ENCODE measurements at places on chromosomes 7 and 10. TPM values are rescaled to one million over a fixed set of nuclear protein-coding genes. Genes with fewer than 3 reads are reported as not detected.

GRCh38 chr7:6160191-6160623, 112.2 kb downstream of the CYTH3 start:
- peak; percentile 68 for DNase-seq

DNA sequence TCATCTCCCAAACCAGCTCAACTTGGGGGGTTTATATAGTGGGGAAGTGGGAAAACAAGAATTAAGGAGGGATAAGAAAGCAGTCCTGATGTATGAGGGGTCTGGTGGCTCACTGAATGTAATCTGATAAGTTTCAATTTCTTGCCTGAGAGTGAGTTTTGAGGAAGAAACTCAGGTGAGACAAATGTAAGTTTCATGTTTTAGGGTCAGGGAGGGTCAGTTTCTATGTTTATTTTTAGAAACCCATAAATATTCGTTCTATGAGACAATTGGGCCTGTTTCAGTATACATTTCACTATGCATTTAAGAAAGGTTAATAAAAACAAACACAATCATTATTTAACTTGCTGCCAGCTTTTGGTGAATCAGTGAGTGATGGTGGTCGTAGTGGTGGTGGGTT, 128.0 kb upstream of the MBL2 start:
- no peak for DNase-seq

DNA sequence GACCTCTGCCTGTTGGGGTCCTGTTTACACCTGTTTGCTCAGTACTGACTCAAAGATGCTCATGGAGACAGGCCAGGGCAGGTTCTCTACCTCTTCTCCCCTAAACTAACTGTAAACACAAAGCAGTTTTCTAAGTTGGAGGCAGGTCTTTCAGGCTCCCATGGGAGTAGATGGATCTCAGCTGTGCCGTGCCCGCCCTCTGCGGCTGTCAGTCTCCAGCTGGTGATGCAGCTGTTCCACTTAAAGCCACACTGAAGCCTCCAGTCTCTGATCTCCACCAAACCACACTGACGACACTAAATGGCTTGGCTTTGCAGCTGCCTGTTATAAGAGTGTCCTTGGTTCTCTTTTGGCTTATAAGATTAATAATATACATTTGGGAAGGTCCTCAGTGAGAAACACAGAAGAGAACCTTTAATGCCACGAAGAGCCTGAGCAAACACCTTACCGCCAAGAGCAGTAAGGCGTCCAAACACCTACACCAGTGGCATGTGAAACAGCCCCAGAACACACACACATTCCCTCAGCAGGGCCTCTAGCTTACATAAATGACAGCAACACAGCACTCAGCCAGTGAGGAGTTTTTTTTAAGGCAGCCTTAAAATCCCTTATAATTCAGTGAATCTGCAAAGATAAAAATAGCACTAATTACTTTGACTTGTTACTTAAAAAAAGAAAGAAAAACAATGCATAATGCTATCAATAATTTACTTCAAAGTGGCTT, 60.4 kb upstream of the KCNIP2 start:
- DNase-seq: no peak

DNA sequence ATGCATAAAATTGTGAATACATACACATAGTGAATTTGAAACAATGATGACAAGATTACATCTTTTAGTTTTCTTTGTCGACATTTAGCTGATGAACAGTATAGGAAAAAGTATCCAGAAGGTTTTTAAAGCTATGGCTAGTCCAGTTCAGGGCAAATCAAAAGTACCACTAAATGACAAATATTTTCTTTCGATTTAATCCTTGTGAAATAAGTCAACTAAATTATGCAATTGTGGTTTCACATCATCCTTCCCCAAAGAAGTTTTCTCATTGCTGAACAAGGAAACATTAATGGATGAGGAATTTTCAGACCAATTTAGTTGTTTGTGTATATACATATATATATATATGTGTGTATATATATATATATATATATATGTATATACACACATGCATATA, 774.0 kb downstream of the DNAJB9 start:
- DNase-seq: no peak

DNA sequence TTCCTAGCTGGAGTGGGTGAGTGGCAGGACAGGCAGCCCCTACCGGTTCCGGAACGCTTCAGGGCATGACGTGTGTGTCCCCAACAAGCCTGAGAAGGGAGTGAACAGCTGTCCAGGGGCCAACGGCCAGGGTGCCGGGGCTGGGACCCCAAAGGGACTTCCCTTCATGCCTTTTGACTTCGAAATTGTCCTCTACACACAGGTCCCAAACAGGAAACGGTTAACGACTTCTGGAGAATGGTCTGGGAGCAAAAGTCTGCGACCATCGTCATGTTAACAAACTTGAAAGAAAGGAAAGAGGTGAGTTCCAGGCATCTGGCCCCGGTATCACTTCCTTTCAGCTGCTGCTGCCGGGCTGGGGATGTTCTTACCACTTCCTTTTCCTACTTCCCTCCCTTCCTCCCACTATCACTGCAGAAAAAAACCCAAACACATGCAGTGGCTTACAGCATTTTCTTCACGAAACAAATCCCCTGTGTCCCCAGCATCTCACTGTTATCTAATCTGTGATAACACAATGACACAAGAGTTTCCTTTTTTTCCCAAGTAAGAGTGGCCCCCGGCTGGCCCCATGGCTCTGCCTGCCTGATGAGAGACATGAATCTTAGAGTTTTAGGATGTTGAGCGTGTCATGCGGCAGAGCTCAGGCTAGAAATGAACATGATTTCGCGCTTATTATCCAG, 63.2 kb downstream of the MKI67 start:
- DNase-seq: no peak

DNA sequence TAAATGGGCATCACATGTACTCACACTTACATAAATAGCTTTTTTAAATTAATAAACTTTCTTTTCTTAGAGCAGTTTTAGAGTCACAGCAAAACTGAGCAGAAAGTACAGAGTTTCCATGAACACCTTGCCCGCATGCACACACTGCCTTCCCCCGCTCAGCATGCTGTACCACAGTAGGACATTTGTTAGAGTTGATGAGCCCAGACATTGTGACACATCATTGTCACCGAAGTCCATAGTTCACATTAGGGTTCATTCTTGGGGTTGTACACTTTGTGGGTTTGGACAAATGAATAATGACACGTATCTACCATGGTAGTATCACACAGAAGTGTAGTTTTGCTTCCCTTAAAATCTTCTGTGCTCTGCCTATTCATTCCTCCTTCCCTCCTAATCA, 23.7 kb downstream of the UBN2 start:
- DNase-seq: no peak

DNA sequence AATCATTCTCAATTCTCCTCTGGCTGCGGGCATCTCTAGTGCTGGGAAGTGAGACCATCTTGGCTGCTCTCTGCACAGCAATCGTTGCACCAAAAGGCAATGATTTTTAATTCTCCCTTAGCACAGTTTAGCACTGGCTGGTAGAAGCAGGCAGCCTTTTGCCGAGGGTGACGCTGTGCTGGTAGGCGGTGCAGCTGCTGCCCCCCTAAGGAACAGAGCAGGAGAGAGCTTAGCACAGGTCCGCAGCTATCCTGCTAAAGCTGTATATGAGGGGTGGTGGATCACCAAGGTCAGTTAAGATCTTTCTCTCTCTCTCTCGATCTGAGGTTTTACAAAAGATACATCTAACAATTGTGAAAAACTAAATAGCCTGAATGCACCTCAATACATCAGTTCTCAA, 390.1 kb downstream of the GATA3 start:
- no peak for DNase-seq

DNA sequence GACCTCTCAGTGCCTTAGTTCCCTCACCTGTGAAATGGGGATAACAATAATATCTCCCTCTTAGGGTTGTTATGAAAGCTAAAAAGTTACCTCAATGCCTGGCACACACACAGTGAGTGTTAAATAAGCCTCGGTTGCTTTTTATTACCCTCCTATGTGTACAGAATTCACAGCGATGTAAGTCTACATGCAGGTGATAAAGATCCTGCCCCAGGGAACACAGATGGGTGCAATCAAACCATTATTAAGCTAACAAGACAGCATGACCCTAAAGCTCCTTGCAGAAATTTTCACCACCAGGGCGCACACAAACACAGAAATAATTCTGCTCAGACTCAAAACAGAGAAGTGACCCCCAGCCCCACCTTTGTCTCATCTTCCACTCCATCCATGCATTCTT, 261.9 kb downstream of the SNX10 start:
- no peak for DNase-seq

DNA sequence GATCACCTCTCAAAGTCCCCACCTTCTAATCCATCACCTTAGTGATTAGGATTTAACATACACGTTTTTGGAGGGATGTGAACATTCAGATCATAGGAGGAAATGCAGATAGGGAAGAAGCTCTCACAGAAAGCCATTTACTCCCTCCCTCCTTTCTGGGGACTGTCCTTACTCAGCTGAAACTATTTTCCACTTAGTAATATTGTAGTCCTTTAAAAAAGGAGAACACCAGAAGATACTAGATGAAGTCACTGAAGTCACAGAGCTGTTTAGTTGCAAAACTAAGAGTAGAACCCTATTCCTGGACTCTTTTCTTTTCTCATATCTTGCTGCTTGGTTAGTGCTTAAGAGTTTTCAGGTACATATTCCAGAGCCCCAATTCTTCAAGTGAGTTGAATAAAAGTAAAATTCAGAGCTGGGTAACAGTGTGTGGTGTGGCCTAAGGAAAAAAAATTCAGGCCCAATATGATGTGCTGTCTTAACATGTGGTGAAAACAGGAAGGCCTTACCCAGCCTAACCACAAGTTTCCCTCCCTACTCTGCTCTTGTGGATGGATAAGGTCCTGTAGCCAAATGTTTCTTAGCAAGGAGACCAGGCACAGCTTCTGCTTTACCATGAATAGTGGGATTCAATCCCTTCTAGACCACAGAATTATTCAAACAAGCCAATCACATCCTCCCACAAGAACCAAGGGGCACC, 135.7 kb downstream of the INHBA start:
- DNase-seq: no peak

DNA sequence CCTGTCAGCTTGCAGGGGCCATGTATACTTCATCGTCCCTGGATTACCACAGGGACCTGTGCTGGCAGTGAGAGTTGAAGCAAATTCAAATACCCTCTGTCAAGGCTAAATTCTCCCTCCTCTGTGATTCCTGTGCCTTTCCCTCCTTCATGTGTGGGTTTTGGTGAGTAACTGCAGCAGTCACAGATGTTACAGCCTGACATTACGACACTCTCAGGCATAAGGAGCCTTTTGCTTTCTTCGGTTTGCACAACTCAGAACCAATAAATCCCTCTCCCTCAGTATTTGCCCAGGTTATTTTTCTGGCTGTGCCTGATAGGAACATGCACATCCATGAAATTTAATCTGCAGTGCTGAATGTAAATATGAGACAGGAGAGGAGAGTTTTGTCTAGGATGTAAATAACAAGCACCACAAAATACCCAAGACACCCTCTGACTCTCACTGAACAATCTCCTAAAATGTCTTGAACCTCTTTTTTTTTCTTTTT, 997.2 kb upstream of the GHITM start:
- no peak for DNase-seq

- DNase-seq: no peak
Observed at GRCh38 chr7:36506820-36507219, 117.2 kb downstream of the ANLN start.

GRCh38 chr7:28096713-28097112, 83.9 kb downstream of the JAZF1 start:
- peak; percentile 82 for DNase-seq

- DNase-seq: no peak
Observed at GRCh38 chr10:96758423-96758822, 38.1 kb upstream of the PIK3AP1 start.

GRCh38 chr10:72418679-72419078, 64.0 kb upstream of the DNAJB12 start:
- DNase-seq: no peak

- DNase-seq: no peak
Observed at GRCh38 chr7:6271694-6272440, 557 bp downstream of the CYTH3 start.

DNA sequence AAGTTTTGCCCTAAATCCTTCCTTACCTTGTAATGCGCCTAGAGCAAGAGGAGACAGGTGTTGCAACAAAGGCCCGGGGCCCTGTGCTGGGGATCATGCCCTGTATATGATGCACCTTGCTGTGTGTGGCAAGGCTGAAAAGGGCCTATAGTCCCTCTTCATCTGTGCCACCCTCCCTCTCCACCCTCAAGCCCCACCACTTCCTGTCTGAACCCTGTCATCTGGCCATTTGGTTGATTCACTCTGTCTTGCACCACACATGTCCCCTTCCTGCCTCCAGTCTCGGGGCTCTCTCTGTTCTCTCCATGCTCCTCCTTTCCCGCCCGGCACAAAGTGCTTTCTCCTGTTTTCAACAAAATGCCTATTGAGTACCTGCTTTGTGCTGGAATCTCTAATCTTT, 11.5 kb upstream of the MALSU1 start:
- no peak for DNase-seq

GRCh38 chr7:39099146-39099545, 121.4 kb downstream of the POU6F2 start:
- DNase-seq: no peak

GRCh38 chr7:131945313-131945911, 389.0 kb upstream of the PODXL start:
- DNase-seq: no peak

- no peak for DNase-seq
Observed at GRCh38 chr7:73719806-73720169, 319 bp upstream of the STX1A start.

- DNase-seq: no peak
Observed at GRCh38 chr10:60555700-60556099, 166.0 kb upstream of the ANK3 start.

GRCh38 chr7:101880282-101881054, 63.0 kb downstream of the CUX1 start:
- no peak for DNase-seq

GRCh38 chr10:624605-625332, 64.7 kb downstream of the DIP2C start:
- peak; percentile 31 for DNase-seq

GRCh38 chr10:47277352-47278151, 22.4 kb upstream of the GDF10 start:
- no peak for DNase-seq

GRCh38 chr7:28731092-28731658, 227.0 kb downstream of the TRIL start:
- no peak for DNase-seq

- no peak for DNase-seq
Observed at GRCh38 chr7:46139079-46139478, 218.0 kb upstream of the IGFBP3 start.

GRCh38 chr7:100878685-100879084, 3.8 kb downstream of the SRRT start:
- DNase-seq: no peak

- DNase-seq: no peak
Observed at GRCh38 chr7:24821045-24821753, 63.9 kb upstream of the GSDME start.

Gene KCP
- 1.4 TPM for total RNA-seq

Gene OGDHL
- total RNA-seq: 0.89 TPM

Gene DNAH11
- 0.89 TPM for total RNA-seq

Gene INA
- 0.99 TPM for total RNA-seq

Gene OSBPL3
- total RNA-seq: 9.7 TPM

Gene TMEM139
- total RNA-seq: 1.1 TPM

Gene MYO3A
- 2.3 TPM for total RNA-seq

Gene C1GALT1
- 16.8 TPM for total RNA-seq

Gene HMX2
- not detected for total RNA-seq

Gene OPN4
- not detected for total RNA-seq
